ENCODE measurements at places on chromosomes 3 and 15. TPM values are rescaled to one million over a fixed set of nuclear protein-coding genes. Genes with fewer than 3 reads are reported as not detected.

Gene HTR3E
- not detected for total RNA-seq

Gene MKRN3
- total RNA-seq = not detected

DNA sequence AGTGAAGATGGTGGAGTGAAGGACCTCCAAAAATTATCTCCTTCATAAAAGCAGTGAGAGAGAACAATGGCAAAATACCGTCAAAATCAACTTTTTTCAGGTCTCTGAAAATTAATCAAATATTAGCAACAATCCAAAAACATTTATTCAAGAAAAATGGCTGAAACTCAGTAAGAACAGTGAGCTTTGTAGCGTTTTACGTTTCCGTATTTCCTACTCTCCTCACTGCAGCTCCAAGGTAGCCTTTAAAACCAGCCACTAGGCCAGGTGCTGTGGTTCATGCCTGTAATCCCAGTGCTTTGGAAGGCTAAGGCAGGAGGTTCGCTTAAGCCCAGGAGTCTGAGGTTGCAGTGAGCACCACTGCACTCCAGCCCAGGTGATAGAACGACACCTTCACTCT is 38.5 kb downstream of the ATP10A start:
- H3K36me3 ChIP-seq = no peaks in the 10 kb centered on the region
- no peak overlapping the region for H3K4me3 ChIP-seq
- H3K27ac ChIP-seq = no peak overlapping the region
- no peaks in the 10 kb centered on the region for H3K4me1 ChIP-seq

GRCh38 chr3:197444793-197445379 is 110.9 kb downstream of the BDH1 start:
- no peak overlapping the region for H3K27ac ChIP-seq
- no peaks in the 10 kb centered on the region for H3K36me3 ChIP-seq
- DNase-seq = no peak
- peaks cover 8% of the 10 kb centered on the region for H3K4me1 ChIP-seq
- H3K4me3 ChIP-seq = no peak overlapping the region
- peaks cover 6% of the 10 kb centered on the region for H3K27me3 ChIP-seq

- no peak overlapping the region for H3K4me3 ChIP-seq
- H3K4me1 ChIP-seq = no peaks in the 10 kb centered on the region
- no peak for DNase-seq
These were observed 313.9 kb downstream of the POLQ start for GRCh38 chr3:121231872-121232271.

Measured in type B pancreatic cell (in vitro differentiated cells).